ENCODE measurements at places on chromosomes 6 and 20.

DNA sequence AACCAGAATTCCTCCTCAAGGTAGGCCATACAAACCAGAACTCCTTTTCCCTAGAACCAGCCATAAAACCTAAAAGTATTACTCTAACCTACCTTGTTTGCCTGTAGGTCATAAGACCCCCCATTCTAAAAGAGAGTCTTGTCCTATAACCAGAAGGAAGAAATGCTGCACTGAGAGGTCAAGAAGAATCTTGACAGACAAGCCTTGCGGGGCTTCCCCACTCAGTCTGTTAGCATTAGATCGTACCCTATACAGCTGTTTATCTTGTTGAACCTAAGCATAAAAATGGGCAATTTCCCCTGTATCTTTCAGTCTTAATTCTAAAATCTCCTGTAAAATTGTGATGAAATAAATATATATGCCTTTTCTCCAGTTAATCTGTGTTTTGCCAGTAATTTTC, 52.3 kb upstream of the HFE start:
- no peak for DNase-seq

DNA sequence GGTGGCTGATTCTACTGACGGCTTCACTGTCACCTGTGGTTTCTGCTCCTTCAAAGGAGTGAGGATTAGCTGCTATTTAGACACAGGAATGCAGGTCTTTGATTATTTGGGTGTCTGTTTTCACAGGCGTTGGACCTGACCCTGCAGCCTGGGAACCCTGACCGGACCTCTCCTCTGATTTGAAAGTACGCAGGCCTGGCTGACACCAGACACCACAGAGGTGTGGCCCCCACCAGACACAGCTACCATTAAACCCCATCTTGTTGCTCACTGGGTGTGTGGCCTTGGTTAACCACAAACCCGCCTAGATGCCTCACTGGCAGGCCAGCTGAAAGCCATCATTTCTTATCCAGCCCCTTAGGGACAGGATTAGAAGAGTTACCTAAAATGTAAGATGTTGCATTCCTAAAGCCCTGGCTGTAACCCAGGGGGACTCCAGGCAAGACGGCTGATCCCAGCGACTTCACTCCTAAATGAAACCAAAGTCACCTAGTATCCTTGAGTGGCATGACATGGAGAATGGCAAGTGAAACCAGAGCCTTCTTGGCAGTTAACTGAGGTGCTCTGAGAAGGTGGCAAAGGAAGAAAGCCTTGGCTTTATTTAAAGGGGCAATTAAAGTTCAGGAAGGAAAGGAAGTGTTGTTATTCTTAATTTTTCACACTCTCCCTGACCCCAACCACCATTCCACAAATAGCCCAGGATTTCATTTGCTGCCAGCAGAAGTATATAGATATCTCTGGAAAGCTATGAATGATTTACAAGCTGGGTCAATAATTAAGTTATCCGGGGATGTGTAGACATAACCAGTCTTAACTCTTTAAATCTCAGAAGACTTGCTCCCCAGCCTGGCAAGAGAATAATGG, 169.9 kb downstream of the QRSL1 start:
- DNase-seq, result no peak

GRCh38 chr20:44334709-44335108, 2.1 kb upstream of the R3HDML start:
- no peak for DNase-seq

- no peak for DNase-seq
Observed at GRCh38 chr6:25457516-25457915, 178.3 kb downstream of the CARMIL1 start.

GRCh38 chr6:125995972-125996580, 9.7 kb downstream of the TRMT11 start:
- DNase-seq, result peak; percentile 42

DNA sequence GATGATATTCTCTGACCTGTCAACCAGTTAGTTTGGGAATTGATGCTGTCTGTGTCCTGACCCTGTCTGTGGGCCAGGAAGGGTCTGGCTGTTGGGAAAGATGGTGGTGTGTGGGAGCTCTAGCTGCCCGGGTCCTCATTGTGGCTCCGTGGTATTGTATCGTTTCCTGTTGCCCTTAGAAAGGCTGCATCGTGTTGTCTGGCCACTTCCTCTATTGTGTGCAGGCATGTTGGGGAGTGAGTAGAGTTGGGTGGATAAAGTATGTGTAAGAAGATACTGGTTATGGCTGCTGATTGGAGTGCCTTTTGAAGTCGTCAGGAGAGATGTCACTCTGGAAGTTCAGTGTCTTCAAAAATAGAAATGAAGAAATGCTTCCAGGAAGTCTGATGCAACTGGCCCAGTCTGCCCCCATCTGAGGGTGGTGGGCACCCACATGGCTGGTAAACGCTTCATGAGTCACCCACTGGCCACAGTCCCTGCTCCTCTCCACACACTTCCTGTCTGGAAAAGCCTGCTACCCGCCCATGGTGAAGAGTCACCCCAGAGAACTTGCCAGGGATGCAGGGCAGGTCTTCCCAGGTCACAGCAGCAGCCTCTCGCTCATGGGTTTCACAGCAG, 27.9 kb downstream of the PPARD start:
- DNase-seq, result peak; percentile 3

DNA sequence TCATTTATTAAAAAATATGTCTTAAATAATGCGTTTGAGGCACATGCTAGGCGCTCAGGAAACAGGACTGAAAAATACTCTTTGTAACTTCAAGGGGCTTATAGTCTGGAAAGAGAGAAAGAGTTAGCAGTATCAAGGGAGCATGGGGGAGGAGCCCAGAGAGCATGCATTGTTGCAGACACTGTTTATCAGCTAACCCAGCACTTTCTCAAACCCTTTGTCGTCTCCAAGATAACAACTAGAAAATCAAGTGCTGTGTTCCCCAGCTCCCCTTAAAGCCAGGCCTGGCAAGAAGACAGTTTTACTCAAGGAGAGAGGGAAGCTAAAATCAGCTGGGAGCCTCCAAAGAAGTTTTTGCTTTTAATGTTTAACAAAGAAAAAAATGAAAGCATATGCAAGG, 98.4 kb downstream of the PERP start:
- DNase-seq, result no peak

- DNase-seq, result no peak
Observed at GRCh38 chr6:41463062-41463930, 82.9 kb upstream of the FOXP4 start.

DNA sequence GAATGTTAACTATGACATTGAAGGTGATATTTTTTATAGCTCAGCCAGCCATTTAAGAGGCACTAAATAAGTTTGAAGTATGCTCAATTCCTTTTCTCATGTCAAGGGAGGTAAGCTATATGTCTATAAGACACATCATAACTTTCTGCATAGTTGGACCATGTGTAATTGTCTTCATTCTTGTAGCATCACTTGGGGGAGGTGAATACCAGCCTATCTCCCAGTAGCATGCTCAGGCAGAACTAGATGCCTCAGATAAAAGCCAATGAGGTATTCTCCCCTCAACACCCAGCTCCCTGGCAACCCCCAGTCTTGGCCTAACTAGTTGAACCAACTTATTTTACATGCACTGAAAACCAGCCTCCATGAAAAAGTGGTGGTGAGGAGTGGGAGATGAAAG, 158.3 kb upstream of the JAG1 start:
- DNase-seq, result no peak

- DNase-seq, result no peak
Observed at GRCh38 chr6:28775405-28776129, 148.2 kb downstream of the TRIM27 start.

- no peak for DNase-seq
Observed at GRCh38 chr20:37235065-37235464, 26.5 kb downstream of the GHRH start.

- DNase-seq, result no peak
Observed at GRCh38 chr20:17985388-17986018, 16.7 kb downstream of the MGME1 start.

DNA sequence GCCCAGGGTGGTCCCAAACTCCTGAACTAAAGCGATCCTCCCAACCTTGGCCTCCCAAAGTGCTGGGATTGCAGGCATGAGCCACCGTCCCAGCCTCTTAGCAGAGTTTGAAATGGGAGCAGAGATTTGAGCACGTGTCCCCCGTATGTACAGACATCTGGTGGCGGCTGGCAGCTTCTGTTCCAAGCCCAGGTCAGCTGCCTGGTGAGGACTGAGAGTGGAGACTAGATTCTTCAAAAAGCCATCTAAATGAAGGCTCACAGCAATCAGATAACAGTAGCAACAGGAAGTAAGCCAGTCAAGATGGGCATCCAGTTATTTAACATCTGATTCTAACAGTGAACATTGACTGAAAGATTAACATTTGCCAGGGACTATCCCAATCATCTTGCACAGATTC, 128.1 kb upstream of the AKAP12 start:
- no peak for DNase-seq

DNA sequence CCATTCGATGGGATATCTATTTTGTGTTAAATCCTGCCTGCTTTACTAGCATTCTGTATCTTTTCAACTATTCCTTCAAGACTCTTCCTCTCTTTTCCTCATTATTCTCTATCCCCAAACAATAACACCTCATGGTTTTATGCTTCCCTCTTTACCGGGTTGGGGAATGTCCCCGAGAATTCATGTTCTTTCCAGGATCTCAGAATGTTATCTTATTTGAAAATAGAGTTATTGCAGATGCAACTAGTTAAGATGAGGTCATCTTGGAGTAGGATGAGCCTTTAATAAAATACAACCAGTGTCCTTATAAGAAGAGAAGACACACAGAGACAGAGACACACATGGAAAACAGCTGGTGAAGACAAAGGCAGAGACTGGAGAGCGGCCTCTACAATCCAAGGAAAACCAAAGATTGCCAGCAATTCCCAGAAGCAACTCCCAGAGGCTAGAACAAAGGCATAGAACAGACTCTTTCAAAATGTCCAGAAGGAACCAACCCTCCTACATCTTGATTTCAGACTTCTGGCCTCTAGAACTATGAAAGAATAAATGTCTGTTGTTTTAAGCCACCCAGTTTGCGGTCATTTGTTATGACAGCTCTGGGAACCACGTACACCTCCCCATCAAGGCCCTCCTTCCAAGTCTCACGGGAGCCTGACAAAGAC, 126.8 kb upstream of the TNFAIP3 start:
- DNase-seq, result no peak

DNA sequence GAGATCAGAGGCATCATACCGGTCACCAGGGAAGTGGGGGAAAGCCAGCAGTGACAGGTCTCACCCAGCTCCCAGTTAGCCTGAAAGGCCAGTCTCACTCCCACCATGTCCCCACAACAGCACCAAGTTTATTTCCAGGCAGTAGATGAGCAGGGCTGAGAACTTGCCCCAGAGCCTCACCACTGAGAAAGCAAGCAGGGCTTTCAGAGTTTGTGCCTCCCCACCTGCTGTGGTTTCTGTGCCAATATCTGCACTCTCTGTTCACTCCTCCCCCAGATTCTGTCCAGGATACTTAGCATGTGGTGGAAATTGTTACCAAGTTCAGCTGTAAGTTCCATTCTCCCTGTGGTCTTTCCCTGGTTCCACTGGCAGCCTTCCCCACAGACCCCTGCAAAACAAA, 255.0 kb upstream of the HTR1E start:
- no peak for DNase-seq

- peak; percentile 64 for DNase-seq
Observed at GRCh38 chr6:30490026-30490876, 942 bp downstream of the HLA-E start.

Data from stimulated activated CD4-positive, alpha-beta T cell treated with anti-CD3 and anti-CD28 coated beads, Interleukin-15, amount 100 ng/mL, for 1 hour (primary cell).